Esophagus squamous epithelium (tissue), 5 donors: ENCODE measurements at places on chromosomes 12 and 14.

GRCh38 chr14:36271222-36271621, 49.2 kb downstream of the MBIP start:
- DNase-seq, result no peak

GRCh38 chr12:68559984-68560850, 50.5 kb upstream of the RAP1B start:
- DNase-seq, result no peak

- no peak for DNase-seq
Measured at GRCh38 chr12:12126551-12126950, 55.8 kb downstream of the BCL2L14 start.

GRCh38 chr12:97404543-97404942, 58.1 kb upstream of the RMST start:
- no peak for DNase-seq

DNA sequence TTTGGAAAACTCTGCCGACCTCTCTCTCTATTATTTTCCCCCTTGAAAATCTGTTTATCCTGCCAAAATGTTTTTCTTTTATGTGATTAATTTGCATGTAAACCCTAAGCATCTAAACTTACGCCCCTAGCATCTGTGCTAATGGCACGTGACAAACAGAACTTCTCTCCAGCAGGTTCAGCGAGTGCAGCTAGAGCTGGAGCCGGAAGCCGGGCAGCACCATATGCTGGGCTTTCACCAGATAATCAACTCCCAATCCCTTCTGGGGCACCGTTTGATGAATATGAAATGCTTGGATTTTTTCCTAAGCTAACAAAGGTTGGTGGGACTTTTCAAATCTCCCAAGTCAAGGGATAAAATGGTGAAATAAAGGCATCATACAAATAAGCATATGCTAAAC, 667.5 kb upstream of the TMEM132C start:
- DNase-seq, result no peak

GRCh38 chr12:97305651-97306050, 157.0 kb upstream of the RMST start:
- DNase-seq, result no peak

DNA sequence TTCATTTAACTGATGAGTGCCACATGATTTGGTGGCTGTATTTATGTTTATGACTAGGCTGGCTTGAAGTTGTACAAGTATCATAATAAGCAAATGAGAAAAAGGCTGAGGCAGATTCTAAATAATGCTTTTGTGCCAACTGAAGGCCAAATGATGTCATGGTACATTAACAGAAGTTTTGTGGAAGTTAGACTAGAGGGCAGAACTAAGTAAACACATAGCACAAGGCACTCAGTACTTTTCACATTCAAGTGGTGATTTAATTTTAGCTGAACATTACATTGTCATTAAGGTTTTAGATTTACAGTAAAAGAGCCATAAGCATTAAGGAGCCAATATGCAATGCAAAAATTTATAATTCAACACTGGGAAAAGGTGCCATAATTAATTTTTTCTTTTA, 21.1 kb downstream of the PPP1CC start:
- no peak for DNase-seq

DNA sequence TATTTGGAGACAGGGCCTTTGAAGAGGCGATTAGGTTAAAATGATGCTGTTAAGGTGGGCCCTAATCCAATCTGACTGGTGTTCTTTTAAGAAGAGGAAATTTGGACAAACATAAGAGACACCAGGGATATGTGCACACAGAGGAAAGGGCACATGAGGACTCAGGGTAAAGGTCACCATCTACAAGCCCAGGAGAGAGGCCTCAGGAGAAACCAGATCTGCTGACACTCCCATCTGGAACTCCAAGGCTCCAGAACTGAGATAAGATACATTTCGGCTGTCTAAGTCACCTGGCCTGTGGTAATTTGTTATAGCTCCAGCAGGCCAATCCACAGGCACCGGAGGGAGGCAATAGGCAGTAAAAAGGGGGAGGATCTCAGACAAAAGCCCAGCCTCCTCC, 48.6 kb downstream of the KICS2 start:
- DNase-seq, result no peak

DNA sequence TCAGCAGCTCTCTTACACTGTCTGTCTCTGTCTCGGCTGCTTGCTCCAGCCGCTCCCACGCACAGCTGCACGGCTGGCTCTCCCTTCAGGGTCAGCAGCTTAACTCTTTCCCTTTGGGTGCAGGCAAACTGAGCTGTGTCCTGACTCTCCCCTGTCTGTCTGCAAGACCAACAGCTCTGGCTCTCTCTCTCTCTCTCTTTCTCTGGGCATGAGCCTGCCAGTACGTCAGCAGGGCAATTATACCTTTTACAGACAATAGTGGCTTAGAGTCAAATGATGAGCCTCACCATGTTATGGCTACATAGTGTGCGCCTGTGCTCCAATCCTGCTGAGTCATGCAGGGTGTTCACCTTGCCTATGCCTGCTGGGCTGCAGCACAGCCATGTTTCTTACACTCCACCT, 120.5 kb upstream of the DDHD1 start:
- DNase-seq, result no peak

DNA sequence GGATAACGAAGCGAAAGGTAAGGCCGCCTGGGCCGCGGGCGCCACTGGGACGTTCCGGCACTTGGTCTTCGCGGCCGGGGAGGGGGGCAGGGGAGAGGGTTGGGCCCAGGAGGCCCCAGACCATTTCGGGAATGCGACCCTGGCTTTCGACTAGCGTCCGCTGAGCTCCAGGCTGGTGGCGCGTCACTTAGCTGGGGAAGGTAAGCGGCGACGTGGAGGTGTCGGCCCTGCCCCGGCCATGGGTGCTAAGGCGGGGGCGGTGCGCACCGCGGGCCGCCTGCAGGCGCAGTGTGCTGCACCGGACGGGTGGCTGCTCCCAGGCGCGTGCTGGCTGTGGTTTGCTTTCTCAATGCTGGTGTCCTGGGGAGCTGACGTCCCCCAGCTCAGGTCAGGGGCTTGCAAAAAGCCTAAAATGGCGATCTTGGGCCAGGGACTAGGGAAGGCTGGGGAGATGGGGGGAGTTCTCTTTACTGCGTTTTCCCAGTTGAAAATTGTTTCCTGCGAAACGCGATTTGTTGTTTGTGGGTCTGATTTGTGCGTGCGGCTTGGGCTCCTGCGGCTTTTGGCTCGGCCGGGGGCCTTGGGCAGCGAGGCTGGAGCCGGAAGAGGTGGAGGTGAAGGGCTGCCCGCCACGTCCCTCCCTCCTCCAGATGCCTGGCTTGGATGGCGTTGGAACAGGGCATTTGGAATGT, 1.2 kb downstream of the HOXC10 start:
- DNase-seq, result no peak

DNA sequence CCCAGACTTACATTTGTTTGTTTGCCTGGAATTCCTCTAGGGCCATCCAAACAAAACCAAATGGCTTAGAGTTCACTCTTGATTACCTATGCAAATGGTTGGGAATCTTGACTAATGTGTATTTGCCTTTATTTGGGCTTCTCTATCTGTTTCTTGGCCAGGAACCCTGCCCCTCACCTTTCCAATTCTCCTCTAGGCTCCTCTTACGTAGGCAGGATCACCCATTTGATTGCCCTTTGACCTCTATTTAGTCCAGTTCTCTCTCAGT, 123.0 kb upstream of the DYRK2 start:
- DNase-seq, result no peak

- DNase-seq, result no peak
Measured at GRCh38 chr12:96500693-96501092, 11.3 kb downstream of the CFAP54 start.

DNA sequence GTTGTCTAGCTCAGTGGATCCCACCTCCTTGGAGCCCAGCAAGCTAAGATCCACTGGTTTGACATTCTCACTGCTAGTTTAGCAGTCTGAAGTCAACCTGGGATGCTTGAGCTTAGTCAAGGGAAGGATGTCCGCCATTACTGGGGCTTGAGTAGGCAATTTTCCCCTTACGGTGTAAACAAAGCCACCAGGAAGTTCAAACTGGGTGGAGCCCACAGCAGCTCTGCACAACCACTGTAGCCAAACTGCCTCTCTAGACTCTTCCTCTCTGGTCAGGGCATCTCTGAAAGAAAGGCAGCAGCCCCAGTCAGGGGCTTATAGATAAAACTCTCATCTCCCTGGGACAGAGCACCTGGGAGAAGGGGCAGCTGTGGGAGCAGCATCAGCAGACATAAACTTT, 16.7 kb upstream of the TAS2R43 start:
- no peak for DNase-seq

DNA sequence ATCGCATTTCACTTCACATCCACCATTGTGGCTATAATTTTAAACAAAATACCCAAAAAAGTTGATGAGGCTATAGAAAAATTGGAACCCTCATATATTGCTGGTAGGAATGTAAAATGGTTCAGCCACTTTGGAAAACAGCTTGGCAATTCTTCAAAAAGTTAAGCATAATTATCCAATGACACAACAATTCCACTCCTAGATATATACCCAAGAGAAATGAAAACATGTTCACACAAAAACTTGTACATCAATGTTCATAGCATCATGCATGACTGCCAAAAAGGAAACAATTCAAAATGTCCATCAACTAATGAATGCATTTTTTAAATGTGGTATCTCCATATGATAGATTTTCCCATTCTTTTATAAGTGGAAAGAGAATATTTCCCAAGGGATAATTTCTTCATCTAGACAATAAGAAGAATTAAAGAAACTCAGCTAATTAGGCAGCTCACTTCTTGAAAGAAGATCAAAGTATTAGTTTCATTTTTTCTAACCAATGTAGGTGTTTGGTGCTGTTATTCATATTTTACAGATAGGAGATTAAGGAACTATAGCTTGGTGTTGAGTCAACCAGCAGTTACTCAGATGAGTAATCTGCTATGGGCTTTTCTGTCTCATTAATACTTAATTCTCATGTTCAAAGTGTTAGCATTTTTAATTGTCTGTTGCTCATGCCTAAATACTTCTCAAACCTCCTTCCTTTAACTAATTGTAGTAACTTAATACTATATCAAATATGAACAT, 32.8 kb downstream of the YEATS4 start:
- no peak for DNase-seq
